ENCODE measurements at places on chromosomes 4 and X.

GRCh38 chr4:54901202-54901601, 224.2 kb downstream of the KDR start:
- DNase-seq, result no peak

- DNase-seq, result no peak
These were observed 81.5 kb downstream of the CLDN34 start for GRCh38 chrX:10048707-10049106.

DNA sequence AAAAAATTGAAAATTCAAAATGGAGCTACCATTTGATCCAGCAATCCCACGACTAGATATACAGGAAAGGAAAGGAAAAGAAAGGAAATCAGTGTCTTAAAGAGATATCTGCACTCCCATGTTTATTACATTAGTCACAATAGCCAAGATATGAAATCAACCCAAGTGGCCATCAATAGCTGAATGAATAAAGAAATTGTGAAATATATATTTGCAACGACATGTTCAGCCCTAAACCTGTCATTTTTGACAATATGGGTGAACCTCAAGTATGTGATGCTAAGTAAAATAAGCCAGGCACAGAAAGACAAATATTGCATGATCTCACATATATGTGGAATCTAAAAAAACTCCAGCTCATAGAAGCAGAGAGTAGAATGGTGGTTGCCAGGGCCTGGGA, 155.1 kb downstream of the ANXA5 start:
- DNase-seq, result no peak

GRCh38 chr4:43330288-43330687, 437.8 kb downstream of the GRXCR1 start:
- DNase-seq, result no peak

DNA sequence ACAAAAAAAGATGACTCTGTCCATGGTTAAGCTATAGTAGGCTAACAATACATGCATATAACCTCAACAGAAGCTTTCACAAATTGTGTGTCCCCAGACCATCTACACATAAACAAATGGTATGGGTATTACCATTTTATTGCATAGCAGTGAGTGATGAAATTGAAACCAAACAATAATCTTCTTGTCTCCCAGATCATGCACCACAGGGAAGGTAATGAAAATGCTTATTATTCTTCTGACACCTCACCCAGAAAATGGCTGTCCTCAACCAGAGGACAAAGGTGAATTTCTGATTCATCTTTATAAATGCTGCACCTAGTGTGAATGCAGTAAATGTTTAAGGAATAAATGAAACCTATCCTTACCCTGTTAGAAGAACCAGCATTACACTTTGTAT, 8.0 kb downstream of the PRSS12 start:
- DNase-seq, result no peak

- no peak for DNase-seq
These were observed 56.2 kb upstream of the CYSLTR1 start for GRCh38 chrX:78383594-78383993.

DNA sequence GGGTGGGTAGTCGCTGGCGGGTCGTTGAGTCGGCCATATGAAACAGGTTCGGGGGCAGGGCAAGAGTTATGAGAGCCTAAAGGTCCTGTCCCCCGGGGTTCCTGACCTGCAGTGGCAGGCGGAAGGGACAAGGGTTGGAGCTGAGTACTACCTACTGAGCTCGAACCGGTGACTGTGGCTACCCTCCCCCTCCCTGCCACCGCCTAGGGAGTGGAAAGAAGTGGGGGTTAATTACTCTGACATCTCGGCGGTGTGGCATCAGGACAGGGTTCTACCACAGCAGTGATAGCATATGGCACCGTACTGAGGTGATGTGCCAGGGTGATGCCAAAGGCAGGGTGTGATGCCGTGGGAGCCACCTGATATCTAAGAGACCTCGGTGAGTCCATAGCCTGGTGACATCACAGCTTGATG, 307 bp downstream of the ATG4A start:
- no peak for DNase-seq

Measured in NCI-H1436 treated with DMSO at 0.1 percent for 48 hours (cell line).